H9 (cell line): ENCODE measurements at places on chromosomes 6 and 20.

- DNase-seq: no peak
Measured at GRCh38 chr6:26520237-26520849, 17.8 kb upstream of the HMGN4 start.

GRCh38 chr6:19759117-19759880, 77.9 kb upstream of the ID4 start:
- DNase-seq: no peak

- DNase-seq: no peak
Measured at GRCh38 chr6:106146852-106147351, 60.8 kb downstream of the PRDM1 start.

DNA sequence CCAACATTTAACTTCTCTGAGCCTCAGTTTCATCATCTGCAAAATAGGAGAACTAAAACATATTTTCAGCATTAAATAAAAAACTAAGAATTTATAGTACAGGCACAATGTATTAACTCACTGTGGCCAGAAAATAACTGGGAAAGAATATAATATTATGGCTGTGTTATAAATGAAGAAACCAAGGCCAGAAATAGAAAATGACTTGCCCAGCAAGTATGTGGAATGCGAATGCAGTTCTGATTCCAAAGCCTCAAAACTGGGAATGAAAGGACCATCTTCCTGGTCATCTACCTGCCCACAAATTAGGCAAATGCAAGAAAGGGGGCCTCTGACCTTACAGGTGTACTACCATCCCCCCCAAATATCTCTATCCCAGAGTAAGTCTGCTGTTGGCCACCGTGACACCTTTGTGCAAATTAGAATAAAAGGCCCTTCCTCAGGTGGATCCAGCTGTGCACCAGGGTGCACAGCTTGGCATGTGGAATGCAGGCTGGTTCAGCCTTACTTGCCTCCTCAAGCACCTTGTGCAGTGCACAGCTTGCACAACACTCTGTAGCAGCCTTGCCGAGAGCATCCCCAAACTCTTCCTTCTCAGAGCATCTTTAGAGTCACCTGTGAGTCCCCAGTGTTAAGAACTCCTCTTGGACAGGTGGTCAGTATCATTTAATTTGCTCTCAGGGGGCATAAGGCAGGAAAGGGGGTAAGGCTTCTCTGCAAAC, 4.4 kb downstream of the SLC13A3 start:
- no peak for DNase-seq

DNA sequence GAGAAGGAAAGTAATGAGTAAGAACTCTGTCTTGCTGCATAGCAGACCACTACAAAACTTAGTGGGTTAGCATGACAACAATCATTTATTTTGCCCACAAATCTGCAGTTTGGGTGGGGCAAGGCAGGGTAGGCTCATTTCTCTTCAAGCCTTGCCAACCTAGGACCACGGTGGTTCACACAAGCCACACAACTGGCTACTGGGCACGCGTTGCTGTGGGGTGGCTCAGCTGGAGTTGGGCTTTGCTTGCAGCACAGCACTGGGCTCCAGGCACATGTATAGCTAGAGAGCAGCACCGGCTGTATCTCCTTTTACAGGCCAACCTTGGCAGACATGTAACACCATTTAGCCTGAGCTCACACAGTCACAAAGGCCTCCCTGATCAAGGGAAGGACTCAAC, 4.6 kb upstream of the NXT1 start:
- DNase-seq: no peak

GRCh38 chr6:104686550-104687175, 173.1 kb downstream of the HACE1 start:
- DNase-seq: no peak

DNA sequence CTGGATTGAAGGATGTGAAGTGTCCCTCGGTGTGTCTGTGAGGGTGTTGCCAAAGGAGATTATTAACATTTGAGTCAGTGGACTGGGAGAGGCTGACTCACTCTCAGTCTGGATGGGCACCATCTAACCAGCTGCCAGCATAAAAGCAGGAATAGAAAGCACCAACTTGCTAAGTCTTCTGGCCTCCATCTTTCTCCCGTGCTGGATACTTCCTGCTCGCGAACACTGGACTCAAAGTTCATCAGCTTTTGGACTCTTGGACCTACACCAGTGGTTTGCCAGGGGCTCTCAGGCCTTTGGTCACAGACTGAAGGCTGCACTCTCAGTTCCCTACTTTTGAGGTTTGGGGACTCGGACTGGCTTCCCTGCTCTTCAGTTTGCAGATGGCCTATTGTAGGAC, 220.3 kb upstream of the LRFN2 start:
- DNase-seq: no peak

GRCh38 chr6:88377976-88378568, 211.9 kb upstream of the CNR1 start:
- no peak for DNase-seq

DNA sequence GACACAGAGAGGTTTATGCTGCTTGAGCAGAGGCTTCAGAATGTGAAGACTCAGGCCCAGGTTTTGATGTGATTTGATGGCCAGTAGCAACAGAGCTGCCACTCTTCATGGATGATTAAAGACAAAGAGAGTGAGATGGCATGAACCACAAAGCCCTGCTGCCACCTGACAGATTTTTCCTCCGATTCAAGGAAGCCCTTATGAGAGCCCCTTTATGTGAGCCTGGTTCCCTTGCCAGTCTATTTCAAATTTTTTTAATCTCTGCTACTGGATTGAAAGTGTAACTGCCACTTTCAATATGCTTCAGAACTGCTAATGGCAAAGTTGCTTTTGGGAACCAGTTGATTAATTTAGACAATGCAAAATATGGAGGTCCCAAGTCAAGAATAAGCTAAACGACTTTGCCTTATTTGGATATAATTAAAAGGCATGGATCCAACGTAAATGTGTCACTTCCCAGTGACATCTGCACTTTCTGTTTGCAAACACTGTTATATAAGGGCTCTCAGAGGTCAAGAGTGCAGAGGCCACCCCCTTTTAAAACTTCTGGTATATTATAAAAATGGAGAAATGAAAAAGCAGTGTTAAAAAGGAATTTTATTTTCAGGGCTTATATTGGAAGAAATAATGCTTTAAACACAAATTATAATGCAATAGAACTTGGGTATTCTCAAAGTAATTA, 238.9 kb upstream of the FLRT3 start:
- DNase-seq: no peak

DNA sequence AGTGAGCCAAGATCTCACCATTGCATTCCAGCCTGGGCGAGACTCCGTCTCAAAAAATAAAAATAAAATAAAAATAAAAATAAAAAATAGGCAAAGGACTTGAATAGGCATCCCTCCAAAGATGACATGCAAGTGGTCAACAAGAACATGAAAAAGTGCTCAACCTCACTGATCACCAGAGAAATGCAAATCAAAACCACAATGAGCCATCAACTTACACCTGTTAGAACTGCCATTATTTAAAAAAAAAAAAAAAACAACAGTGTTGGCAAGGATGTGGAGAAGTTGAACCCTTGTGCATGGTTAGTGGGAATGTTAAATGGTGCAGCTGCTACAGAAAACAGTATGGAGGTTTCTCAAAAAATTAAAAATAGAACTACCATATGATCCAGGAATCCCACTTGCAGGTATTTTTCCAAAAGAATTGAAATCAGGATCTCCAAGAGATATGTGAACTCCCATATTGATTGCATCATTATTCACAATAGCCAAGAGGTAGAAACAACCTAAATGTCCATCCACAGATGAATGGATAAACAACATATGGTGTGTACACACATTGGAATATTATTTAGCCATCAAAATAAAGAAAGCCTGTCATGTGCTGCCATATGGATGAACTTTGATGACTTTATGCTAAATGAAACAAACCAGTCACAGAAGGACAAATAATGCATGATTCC, 2.8 kb downstream of the C20orf203 start:
- no peak for DNase-seq

DNA sequence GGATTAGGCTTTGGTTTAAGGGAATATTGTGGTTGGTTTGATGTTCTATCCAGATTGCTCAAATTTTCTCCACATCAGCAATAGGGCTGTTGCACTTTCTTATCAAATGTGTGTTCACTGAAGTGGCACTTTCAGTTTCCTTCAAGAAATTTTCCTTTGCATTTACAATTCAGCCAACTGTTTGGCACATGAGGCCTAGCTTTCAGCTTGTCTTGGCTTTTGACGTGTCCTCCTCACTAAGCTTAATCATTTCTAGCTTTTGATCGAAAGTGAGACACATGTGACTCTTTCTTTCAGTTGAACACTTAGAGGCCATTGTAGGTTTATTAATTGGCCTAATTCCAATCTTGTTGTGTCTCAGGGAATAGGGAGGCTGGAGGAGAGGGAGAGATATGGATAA, 104.8 kb downstream of the FLRT3 start:
- no peak for DNase-seq

- no peak for DNase-seq
Measured at GRCh38 chr20:16608277-16608650, 35.0 kb upstream of the KIF16B start.

DNA sequence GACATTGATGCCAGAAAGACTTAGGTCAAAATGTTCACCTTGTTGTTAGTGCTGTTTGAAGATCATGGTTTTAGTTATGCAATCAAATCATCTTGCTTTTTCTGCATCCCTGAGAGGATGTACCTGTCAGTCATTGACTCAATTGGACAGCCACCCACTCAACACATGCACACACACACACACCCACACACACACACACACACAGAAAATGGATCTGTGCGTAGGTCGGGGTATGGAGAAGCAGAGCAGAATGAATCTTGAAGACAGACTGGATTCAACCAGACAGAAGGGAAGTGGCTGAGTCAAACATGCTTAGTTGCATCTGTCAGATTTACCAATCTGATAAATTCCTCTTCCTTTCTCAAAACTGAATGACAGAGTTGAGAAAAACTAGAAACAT, 19.1 kb upstream of the ZSCAN23 start:
- DNase-seq: no peak

DNA sequence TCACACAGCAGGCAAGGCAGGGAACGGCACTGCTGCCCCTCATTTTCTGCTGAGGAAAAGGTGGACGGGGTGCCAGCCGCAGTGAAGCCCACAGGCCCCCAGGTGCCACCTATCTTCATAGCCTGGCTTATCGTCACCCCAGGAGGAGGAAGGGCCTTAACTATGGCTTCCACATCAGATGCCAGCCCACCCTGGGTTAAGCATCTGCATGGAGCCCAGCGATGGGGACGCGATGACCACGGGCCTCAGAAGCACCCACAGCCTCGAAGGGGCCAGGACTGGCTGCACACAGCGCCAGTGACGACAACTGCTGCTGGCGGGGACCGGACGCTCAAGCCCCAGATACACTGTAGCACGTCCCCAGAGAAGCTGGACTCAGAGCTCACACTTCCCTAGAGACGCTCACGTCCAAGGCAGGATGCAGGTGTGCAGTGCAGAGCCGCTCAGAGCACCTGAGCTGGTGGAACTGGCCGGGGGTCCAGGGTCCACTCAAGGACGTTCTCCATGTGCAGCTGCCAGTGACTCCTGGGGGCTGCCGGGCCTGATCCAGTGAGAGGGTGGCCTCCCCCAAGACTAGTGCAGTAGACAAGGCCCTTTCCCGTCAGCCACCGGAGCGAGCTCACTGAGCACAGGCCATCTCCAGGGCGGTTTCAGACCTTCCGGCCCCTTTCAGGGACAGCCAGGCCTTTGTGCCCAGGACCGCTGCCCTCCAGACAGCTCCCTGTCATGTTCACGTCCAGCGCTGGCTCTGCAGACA, 83.0 kb downstream of the YTHDF1 start:
- DNase-seq: peak; percentile 26

GRCh38 chr6:132798869-132799538, 567 bp upstream of the SLC18B1 start:
- DNase-seq: peak; percentile 77

GRCh38 chr20:59082981-59083380, 40.4 kb upstream of the PRELID3B start:
- DNase-seq: no peak

DNA sequence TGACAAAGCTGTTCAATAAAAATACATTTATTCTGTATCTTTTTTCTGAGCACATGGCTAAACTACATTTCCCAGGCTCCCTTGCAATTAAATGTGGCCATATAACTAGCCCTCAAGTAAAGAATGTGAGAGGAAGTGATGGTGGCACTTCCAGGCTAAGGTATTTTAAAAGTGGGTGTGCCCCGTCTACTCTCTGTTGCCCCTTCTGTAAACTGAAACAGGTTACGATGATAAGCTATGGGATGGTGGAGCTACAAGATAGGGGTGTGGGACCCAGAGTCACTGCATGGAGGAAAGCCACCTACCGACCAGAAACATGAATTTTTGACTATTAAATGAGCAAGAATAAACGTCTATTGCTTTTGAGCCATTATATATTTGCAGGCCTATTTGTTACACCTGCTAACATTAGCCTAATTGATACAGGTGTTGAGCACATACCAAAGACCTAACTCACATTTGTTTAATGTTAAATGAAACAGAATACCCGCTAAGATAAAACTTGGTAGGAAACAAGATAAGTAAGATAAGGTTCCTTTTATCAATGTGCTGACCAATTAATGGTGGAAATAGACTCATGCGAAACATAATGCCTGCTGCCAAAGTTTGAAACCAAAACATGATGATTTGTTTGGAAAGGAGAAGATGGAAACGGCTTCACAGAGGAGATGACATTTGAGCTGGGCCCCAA, 3.1 kb downstream of the FYN start:
- DNase-seq: no peak

- DNase-seq: no peak
Measured at GRCh38 chr6:169344750-169345065, 91.1 kb upstream of the THBS2 start.

DNA sequence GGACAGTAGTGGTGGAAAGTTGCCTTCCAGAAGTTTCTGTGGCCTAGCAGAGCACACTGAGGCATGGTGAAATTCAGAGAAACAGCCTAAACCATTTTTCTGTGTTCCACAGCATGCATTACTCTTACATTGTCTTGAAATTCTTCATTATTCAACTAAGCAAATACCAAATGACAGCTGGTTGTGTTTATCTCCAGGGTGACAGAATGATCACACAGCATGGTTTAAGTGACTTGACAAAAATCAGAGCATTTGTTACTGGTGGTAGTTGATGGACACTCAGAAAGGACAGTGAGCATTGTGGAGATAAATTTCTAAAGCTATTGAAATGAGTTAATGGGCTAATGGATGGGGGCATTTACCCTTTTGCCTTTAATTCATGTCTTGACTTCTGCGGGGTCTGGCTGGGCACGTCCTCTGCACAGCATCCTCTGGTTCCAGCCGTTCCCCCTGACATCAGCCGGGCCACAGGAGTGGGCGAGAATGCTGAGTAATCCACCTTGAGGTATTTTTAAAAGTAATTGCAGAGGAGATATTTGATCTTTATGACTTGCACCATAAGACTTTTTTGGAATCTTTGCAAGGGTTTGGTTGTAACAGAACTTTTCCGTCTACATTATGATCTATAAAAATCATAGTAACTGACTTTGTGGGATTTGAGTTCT, 78.9 kb upstream of the SCP2D1 start:
- DNase-seq: no peak

DNA sequence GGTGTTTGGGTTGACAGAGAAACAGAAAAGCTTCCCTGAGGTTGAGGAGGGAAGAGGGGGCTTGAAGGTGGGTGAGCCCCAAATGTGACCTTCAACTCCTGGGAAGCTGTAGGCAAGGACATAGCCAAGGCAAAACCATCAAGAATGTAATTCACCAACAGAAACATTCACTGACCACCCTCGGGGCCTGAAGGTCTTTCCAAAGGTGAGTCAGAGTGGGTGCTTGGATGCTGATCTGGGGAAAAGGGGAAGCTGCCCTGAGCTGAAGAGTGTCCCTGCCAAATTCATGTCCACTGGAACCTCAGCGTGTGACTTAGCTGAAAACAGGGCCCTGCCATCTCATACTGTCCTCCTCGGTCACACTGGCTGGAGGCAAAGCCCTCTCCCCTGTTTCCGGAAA, 234.2 kb upstream of the SULF2 start:
- DNase-seq: no peak

GRCh38 chr6:53201270-53201669, 52.6 kb upstream of the GCM1 start:
- DNase-seq: no peak
